ENCODE measurements at places on chromosomes 3 and 15. TPM values are rescaled to one million over a fixed set of nuclear protein-coding genes. Genes with fewer than 3 reads are reported as not detected.

The BCL2A1 gene
- total RNA-seq = 9.7 TPM

The ACOX2 gene
- total RNA-seq = 8.8 TPM

The THBS1 gene
- total RNA-seq = 91.7 TPM

The SCAANT1 gene
- not detected for total RNA-seq

The NLGN1 gene
- not detected for total RNA-seq

The NRG4 gene
- 0.94 TPM for total RNA-seq

The INSYN1 gene
- total RNA-seq = 3.2 TPM

The ANKUB1 gene
- total RNA-seq = not detected

The NAA80 gene
- 5.1 TPM for total RNA-seq

The CLDN18 gene
- not detected for total RNA-seq

The RAF1 gene
- 66.0 TPM for total RNA-seq

The GPR15 gene
- total RNA-seq = not detected

The DZIP3 gene
- total RNA-seq = 3.6 TPM

The DLL4 gene
- total RNA-seq = 2.9 TPM

The CSNK1G1 gene
- 16.1 TPM for total RNA-seq

The LRRC2 gene
- not detected for total RNA-seq

The HEXA gene
- total RNA-seq = 152 TPM

The PLCB2 gene
- total RNA-seq = 0.97 TPM

The CSPG4 gene
- total RNA-seq = 0.13 TPM

The IMPG2 gene
- not detected for total RNA-seq

The GPR87 gene
- total RNA-seq = 2.3 TPM

The PLSCR5 gene
- not detected for total RNA-seq

The CFAP100 gene
- not detected for total RNA-seq

The GOLGA6L9 gene
- 1.8 TPM for total RNA-seq

The CCR9 gene
- not detected for total RNA-seq

The TMEM212 gene
- not detected for total RNA-seq

The GOLGA8S gene
- total RNA-seq = 0.14 TPM

The CCDC13 gene
- total RNA-seq = 0.26 TPM

The PLIN1 gene
- total RNA-seq = 0.06 TPM

The SUSD5 gene
- total RNA-seq = 3.7 TPM

The VILL gene
- total RNA-seq = 0.07 TPM

The GOLGA6D gene
- not detected for total RNA-seq

The B3GALNT1 gene
- 0.27 TPM for total RNA-seq

The SCG3 gene
- not detected for total RNA-seq

The FAM3D gene
- not detected for total RNA-seq

The GOLGA8J gene
- 0.09 TPM for total RNA-seq

The RHCG gene
- total RNA-seq = 42.0 TPM

The RYK gene
- total RNA-seq = 27.1 TPM

The CALML4 gene
- 7.8 TPM for total RNA-seq

The CATSPER2 gene
- total RNA-seq = 0.24 TPM

The SLC22A14 gene
- 0.05 TPM for total RNA-seq

The LRRIQ4 gene
- total RNA-seq = not detected
